Stimulated activated CD4-positive, alpha-beta T cell treated with anti-CD3 and anti-CD28 coated beads, Interleukin-4, amount 100 ng/mL, for 48 hours (primary cell): ENCODE measurements at places on chromosomes 2 and 18.

- DNase-seq: no peak
These were observed 198.6 kb downstream of the FAM210A start for GRCh38 chr18:13527730-13528129.

DNA sequence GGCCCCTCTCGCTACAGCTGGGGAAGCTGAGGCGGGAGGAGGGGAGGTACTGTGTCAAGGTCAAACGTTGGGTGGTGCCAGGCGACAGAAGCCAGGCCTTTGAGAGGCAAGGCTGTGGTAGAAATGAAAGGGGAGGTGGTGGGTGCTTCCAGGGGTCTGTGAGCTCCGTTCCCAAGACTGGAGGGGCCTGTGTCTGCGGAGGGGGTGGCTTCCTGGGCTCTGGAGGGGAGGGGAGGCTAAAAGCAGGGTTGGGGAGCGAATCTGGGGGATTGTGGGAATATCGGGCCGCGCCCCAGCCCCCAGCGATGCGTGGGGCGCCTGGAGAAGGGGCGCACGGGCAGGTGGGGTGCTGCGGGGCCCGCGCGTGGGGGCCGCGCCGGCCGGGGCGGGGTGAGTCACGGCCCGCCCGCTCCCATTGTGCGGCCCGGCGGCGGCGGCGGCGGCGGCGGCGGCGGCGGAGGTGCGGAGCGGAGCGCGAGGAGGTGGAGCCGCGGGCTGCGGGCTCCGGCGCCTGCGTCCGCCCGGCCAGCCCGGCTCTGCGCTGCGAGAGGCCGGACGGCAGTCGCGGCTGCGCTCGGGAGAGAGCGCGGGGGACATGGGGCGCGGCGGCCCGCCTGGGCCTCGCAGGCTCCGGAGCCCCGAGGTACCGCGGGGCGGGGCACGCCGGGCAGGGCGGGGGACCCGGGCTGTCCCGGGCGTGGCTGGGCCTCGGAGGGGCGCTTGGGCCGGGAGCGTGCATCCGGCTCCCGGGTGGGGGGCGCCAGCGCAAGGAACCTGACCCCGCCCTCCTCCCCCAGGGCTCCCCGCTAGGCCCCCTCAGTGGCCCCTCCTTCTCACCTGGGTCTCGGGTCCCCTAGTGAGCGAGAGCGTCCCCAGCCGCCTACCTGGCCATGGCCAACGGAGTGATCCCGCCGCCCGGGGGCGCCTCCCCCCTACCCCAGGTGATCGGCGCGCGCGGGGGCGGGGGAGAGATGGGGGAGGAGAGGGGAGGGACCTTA lies at the start of gene SLC4A3:
SLC4A3 (plus strand) TSS at position 528 of the 998 bp plus-strand sequence; CDS start at position 891, 363 bp downstream.
- DNase-seq: no peak

DNA sequence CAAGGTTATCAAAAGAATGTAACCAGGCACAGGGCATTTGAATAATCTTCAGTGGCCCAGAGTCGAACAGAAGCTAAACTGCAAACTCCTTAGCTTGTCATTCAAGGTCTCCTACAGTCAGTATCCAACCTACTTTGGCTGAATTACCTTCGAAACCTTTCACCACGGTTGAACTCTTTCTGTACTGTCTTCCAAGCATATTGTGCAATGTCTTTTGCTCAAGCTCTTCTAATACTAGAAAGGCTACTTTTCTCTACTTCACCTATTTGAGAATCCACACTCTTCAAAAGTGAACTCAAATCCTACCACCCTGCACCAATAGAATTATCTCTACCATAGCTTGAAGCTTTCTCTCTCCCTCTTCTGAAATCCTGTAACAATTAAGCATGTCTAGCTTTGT lies 142.9 kb downstream of the NR4A2 start:
- no peak for DNase-seq

DNA sequence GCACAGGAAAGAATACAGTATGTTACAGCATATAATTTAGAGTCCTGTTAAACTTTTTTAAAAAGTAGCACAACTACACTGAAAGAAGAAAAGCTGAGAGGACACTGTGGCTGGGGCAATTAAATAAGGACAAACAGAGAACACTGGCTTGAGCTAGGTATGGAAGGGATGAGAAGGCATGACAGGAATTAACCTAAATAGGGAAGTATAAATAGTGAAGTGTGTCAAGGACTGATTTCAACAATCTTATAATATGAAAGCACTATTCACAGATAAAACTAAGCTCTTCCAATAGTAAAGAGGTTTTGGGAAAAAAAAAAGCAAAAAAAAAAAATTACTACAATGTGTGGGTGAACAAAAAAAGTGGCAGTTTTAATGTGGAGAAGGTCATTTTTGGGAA lies 45.5 kb downstream of the PPP3R1 start:
- DNase-seq: no peak

GRCh38 chr2:8663997-8664396 lies 17.9 kb upstream of the ID2 start:
- no peak for DNase-seq

- no peak for DNase-seq
These were observed 111.2 kb upstream of the NOSTRIN start for GRCh38 chr2:168691221-168691620.

- DNase-seq: no peak
These were observed 236.0 kb upstream of the REV1 start for GRCh38 chr2:99725820-99726219.

- no peak for DNase-seq
These were observed 2.3 kb upstream of the LPIN2 start for GRCh38 chr18:3015204-3015592.

DNA sequence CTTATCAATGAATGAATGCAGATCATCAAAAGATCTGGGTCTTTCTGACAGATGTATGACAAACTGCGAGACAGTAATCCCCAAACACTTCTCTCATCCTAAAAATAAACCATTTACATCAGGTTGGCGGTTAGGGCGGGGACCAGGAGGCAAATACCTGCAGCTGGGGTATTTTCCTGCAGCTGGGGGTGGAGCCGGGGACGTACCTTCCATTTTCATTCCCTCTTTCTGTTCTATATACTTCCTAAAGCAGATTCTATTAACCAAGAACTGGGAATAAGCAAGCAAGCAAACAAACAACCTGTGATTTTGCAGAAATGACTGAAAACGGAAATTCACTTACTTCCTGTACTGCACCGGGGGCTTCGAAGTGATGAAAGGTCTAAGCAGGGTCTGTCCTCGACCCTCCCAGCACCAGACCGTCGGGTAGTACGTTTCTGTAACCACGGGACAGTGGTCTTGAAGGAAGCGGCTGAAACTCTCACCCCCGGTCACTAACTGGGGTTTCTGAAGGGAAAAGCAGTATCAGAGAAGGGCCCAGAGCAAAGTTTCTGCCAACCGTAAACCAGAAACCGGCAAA lies 1.2 kb downstream of the ABHD3 start:
- peak; percentile 11 for DNase-seq

DNA sequence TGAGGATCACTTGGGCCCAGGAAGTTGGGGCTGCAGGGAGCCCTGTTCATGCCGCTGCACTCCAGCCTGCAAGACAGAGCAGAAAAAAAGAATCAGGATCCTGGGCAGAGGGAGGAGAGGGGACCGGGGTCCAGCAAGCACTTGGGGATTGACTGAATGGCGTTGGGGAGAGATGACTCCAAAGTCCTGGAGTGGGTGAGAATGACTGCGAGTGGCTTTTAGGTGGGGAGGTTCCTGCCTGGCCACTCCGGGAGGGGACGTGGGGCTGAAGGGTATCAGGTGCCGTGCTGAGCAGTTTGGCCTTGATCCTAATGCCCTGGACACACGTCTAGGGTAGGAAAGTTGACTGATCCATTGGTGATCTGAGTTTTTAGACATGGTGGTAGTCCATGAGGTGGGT lies 3.5 kb upstream of the NFATC1 start:
- no peak for DNase-seq

DNA sequence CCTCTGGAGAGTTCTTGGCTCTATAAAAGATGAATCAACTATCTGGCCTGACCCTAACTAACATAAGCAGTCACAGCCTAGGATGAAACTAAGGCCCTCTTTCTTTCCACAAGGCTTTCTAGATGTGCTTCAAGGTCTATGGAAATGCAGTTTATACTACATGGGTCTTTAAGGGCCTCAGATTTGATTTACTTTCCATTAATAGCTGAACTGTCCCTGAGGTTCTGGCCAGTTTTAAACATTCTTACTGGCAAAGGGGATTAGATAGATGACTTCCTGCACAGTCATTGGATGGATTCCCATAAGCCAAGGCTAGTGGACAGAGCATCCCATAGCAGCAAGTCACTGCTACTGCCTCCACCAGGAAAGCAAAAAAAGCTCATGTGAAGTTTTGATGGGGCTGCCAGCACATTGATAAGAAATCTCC lies 38.1 kb upstream of the LCLAT1 start:
- DNase-seq: no peak
